ENCODE measurements at places on chromosomes 1 and 21.

DNA sequence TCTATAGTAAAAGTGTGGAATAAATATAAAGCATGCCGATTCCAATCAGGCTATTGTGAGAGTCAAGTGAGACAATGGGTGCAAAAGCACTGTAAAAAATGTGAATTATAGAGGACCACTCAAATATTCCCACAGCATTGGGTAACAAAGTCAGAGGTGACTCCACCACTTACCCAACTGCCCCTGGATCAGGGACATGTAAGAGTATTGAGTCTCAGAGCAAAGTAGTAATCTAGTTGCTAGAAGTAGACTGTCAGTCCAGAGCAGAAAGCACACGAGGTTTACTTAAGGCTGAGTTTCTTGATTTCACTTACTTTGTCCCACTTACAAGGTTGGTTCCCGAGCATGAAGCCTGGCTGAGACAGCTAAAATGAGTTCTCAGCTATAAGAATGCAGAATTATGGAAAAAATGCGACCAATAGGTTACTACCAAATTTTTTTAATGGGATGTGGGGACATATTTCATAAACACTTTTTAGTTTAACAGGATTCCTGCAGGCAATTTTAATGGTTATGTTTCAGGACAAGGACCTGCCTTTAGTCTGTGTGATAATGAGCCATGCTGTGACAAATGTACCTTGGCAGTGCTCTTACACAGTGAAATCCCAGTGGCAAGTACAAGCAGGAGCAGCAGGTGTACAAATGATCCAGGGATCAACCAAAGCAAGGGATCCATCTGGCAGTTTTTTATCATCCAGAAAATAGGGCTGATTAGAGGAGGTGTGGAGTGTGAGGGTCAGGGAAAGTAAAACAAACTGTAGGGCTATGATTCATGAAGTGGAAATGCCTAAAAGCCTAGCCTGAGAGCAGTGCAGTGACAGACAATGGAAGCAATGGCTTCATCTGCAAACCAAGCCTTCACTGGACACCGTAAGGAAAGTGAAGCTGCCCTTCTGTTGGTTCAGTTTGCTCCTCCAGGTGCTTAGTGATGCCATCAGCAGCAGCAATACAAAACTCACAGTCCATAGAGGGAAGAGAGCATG is 156.2 kb upstream of the SPAG17 start:
- no peak for DNase-seq

DNA sequence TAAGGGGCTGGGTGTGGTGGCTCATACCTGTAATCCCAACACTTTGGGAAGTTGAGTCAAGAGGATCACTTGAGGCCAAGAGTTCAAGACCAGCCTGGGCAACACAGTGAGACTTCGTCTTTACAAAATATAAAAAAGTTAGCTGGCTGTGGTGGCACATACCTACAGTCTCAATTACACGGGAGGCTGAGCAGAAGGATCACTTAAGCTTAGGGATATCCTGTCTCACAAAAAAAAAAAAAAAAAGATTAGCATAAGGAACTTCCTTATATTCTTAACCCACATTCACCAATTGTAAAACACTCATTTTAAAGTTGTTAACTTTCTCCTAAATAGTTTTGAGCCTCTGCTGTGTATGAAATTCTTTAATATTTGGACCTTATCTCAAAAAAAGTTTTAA is 53.1 kb downstream of the ABCD3 start:
- DNase-seq = no peak

- DNase-seq = no peak
These were observed 28.8 kb downstream of the PIK3C2B start for GRCh38 chr1:204465546-204466415.

DNA sequence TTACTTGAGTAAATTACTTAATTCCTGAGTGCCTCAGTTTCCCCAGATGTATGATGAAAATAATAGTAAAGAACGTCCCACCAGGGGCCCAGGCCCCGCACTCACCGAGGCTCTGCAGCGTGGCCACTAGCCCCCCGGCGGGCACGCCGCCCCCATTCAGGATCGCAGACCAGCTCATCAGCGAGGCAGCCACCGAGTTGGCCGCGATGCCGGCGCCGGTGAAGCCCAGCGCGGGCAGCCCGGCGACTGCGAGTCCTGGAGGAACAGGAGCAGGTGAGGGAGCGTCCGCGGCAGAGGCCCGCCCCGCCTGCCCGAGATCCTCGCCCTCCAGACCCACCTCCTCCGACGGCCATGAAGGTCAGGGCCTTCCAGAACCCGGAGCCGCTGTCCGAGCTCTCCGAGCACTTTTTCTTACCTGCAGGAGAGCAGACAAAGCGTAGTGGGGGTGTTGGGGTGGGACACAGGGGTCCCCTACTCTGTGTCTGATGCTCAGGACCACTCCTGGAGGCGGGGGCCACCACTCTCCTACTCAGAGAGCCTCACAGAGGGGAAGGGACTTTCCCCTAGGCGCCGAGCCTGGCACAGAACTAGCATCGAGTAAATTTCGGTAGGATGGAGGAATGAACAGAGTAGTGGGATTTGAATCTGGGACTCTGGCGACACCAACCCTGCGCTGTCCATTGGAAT is 3.7 kb downstream of the IFI6 start:
- no peak for DNase-seq

- DNase-seq = no peak
These were observed 20.5 kb upstream of the TENT5B start for GRCh38 chr1:27033043-27033746.

Data from thymus (tissue), 14 donors.